ENCODE measurements at places on chromosomes 4 and X.

DNA sequence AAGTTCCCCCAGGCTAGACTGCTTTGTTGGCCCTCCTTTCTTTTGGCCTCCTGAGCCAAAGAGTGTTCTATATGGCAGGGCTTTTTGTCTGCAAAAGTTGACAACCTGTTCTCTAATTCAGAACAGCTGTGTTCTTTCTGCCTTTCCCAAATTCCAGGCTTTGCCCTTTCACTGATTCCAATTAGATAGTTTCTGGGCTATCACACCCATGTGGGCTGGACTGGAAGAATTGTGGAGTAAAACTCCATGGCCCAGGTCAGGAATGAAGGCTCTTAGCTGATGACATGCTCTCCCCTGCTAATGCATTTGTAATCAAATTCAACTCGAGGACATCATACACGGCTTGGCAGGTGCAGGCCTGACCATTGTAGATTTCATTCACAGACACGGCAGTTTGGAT lies 19.4 kb downstream of the BMP3 start:
- no peak for DNase-seq

DNA sequence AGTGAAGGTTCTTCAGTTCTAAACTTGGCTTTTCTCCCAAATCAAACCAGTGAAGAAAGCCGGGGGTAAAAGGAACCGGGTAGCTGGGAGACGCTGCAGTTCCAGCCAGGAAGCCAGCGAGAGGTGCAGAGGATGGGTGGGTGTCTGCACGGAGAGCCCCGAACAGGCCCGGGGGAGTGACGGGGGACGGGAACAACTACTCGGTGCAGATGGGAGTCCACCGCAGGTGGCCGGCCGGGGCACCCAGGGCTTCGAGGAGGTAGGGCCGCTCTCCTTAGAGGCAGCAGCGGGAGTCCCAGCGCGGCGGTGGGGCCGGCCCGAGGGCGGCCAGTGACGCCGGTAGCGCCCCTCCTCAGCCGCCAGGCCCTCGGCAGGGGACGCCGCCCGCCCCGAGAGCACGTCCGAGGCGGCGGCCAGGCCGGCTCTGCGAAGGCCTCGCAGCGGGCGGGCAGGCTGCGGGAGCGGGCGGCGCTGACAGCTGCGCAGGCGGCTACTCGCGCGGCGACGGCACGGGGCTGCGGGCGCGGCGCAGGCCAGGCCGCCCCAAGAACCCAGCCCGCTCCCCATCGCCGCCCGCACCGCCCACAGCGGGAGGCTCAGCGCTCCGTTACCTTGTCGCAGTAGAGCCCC lies 449 bp downstream of the FBXL5 start:
- DNase-seq: no peak

DNA sequence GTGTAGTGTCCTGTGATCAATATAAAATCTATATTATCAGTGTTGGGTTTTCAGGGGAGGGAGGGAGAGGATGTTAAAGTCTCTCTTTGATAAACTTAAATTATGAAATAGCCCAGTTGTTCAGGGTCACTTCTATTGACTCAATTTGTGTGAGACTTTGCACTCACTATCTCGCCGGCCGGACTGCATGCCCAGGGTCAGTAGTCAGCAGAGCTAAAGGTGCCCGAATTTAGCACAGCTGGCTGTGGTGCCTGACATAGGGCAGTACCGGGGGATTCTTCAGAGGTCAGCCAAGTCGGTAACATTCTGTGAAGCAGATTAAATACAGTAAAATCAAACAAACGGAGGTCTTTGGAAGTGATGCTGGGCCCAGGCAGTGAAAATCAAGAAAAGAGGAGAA lies 19.2 kb downstream of the GABRQ start:
- DNase-seq: no peak

GRCh38 chr4:183945741-183946140 lies 40.6 kb downstream of the STOX2 start:
- DNase-seq: no peak

DNA sequence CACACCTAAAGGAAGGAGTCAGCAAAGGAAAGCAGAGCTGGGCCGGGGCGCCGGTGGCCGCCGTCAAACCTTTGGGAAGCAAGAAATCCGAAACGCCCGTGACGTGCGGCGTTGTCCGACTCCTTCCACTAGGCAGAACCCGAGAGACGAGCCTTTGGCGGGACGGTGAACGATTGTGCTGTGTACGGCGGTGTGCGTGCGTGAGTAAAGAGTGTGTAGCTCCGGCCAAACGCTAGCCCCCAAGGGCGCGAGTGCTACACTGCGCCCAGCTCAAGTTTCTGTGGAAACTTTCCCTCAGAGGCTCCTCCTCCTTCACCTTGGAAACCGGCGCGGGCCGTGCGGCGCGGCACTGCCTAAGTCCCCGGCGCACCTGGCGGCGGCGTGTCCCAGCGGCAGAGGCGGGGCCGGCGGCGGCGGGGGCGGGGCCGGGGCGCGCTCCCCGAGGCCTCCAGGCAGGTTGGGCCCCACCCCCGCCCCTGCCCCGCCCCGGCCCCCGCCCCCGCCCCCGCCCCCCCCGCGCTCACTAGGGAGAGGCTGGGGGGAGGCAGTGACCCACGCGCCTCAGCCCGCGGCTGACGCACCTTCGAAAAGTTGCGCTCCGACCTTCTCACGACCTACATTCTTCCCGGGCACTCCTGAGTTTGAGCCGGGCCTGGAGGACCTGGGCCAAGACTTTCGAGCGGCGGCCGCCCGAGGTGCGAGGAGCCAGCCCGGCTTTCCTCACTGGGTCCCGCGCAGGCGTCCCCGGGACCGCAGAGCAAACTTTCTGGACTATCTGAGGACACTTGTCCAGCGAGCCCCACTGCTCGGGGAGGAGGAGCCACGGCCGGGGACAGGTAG lies at the start of gene FHIP1A:
Gene FHIP1A (plus strand): TSS at position 547 of the 840 bp plus-strand sequence. CDS start 157,084 bp downstream, outside the sequence.
- DNase-seq: peak; percentile 67
